ENCODE measurements at places on chromosomes 2 and 18. TPM values are rescaled to one million over a fixed set of nuclear protein-coding genes. Genes with fewer than 3 reads are reported as not detected.
A peak's percentile ranks its signal among the peaks of the same experiment; 100 is the strongest.

- DNase-seq = no peak
Measured at GRCh38 chr2:46531863-46532262, 52.5 kb downstream of the TMEM247 start.

DNA sequence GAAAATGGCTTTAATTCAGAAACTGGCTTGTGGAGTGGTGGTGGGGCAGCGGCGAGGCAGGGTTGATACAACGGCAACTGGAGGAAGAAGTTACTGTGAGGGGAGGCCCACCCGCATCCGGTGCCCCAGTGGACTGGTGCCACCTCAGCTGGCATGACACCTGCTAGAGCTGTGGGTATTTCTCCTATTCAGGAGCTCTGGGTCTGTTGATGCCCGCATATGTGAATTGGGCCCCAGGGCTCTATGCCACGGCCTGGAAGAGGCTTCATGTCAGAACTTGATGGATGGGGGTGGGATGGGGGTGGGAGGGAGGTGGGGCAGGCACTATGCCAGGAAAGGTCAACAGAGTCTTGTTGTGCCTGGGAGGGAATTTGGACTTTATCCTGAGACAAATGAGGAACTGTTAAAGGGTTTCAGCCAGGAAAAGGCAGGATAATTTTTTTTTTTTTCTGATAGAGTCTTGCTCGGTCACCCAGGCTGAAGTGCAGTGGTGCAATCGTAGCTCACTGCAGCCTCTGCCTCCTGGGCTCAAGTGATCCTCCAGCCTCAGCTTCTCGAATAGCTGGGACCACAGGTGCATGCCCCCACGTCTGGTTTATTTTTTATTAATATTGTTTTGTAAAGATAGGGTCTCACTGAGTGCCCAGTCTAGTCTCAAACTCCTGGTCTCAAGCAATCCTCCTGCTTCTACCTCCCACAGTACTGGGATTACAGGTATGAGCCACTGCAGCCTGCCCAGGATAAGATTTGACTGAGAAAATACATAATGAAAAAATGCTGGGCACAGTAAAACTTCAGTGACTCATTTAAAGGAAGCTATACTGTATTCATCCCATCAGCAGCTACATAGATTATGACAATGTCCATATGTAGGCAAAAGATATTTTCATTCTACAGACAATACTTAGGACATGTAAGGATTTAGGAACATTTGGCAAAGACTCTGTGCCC is 52.6 kb downstream of the SH2D6 start:
- DNase-seq = no peak

- no peak for DNase-seq
Measured at GRCh38 chr18:55743736-55744135, 155.7 kb upstream of the TCF4 start.

DNA sequence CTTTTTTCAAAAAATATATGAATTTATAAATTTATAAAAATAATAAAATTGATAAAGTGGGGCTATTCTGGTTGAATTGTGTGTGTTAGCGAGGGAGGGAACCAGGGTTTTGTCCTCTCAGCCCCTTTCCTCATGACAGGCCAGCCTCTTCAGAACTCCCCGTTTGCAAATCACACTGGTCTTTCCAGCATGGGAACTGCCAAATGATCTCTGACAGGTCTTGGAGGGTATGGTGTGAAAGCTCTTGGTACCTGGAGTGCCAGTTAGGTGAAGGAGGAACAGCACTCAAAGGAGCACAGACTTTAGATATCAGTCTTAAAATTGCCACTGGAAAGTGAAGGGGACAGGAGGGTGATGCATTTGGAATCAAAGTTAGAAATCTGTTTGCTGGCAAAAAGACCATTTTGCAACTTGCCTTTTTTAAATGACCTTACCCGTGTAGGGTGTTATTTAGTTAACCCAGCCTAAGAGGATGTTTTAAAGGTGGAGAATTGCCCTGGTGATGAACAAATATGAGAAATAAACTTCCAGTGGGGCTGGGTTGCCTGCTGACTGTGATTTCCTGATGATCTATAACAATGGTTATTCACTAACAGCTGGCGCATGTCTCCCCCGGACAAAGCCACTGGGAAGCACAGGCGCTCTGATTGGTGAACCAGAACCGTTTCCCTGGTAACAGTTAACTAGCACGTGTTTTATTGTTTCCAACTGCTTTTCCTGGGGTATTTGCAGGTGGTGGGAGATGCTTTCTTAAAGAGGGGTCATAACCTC is 85.3 kb upstream of the EFEMP1 start:
- peak; percentile 99 for DNase-seq

GRCh38 chr2:61704364-61704763 is 149.5 kb downstream of the FAM161A start:
- no peak for DNase-seq

DNA sequence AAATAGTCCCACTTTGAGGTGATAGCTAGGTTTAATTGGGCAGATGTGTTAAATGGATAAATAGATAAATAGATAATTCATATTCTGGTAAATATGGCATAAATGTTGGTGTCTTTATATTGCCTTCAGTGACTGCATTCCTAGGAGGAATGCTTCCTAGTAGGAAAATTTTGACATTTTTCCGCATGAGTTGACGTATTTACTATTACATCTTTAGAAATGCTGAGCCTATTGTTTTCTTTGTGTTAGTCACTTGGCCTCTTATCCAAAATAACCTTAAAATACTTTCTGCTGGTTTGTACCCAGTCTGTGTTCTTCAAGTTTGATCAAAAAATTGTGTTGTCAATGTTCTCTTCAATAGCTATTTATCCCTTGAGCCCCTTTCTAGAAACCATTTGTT is 495.6 kb upstream of the ZEB2 start:
- DNase-seq = no peak

GRCh38 chr2:205409411-205409810 is 272.9 kb upstream of the NRP2 start:
- DNase-seq = no peak

DNA sequence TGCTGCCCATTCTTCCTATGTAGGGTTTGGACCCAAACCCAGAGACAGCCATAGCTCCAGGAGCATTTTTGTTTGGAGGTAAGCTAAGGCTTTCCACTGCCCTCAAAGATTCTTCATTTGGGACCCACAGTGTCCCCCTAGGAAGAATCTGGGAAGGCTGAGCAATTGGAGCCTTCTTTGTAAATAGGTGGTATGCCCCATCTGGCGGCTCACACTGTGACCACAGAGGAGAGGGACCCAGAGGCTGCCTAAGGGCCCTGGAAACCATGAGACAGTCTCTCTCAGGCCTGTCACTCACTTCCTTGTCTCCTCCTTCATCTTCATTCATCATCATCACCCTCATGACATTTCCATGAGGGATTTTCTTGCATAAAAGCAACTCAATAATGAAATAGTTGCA is 215.4 kb upstream of the OSR1 start:
- no peak for DNase-seq

DNA sequence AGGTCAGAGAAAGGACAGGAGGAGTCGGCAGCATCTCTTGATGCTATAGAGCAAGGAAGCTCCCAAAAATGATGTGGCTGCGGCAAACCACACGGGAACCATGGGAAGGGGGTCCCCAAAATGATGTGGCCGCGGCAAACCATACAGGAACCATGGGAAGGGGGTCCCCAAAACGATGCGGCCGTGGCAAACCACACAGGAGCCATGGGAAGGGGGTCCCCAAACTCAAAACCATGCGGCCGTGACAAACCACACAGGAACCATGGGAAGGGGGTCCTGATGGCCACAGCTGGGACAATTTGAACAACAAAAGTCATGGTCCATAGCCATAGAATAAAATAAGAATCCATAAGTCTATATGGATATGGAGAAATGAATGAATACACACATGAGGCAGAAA is 58.4 kb upstream of the GLI2 start:
- DNase-seq = no peak

- DNase-seq = no peak
Measured at GRCh38 chr18:35497027-35497369, 762 bp downstream of the INO80C start.

- DNase-seq = no peak
Measured at GRCh38 chr18:31155498-31155897, 7.2 kb downstream of the DSC1 start.

DNA sequence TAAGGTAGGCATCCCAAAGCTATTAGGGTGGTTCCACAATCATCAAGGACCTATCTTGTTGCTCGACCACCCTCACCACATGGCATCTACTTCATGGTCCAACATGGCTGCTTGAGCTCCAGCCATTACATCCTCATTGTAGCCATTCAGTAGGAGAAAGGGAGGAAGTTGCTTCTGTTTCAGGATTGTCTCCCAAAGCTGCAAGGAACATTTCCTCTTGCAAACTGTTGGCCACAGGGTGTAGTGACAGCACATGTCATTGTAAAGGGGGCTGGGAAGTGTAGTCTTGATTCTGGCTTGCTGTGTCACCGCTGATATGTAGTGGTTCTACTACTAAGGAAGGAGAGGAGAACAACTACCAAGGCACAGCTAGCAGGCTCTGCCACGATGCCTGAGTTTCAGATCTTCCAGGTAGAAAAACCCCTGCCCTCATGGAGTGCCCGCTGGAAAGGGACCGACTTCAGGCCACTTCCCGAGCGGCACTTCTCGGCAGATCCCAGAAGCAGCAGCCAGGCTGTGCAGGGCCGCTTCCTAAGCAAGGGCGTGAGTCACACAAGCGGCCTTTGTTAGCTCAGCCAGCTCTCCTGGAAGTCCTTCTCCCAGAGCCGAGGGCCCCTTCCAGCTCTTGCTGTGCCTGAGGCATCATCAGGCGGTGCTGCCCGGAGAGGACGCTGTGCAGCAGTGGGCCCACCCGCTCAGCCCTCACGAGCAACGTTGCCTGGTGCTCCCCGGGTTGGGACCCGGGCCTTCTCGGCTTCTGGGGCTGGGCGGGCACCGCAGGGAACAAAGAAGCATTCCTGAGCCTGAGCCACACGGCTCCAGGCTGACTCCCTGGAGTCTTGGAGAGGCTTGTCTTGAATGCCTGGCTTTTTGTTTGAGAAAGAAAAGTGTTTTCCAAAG is 58.2 kb downstream of the HS6ST1 start:
- peak; percentile 66 for DNase-seq

- no peak for DNase-seq
Measured at GRCh38 chr18:34976123-34976522, 65.1 kb upstream of the MAPRE2 start.

GRCh38 chr18:55228191-55228590 is 268.9 kb upstream of the CCDC68 start:
- DNase-seq = no peak

DNA sequence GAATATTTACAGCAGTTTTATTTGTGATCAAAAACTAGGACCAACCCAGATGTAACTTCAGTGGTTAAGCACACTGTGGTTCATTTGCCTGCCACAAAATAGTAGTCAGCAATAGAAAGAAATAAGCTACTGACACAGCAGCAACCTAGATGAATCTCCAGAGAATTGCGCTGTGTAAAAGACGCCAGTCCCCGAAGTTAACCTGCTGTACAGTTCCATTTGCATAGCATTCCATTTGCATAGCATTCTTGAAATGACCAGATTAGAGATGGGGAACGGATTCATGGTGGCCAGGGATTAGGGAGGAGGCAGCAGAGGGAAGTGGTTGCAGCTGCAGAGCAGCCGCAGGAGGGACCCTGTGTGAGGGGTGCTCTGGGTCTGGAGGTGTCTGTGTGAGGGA is 39.3 kb upstream of the NFATC1 start:
- no peak for DNase-seq

- no peak for DNase-seq
Measured at GRCh38 chr2:3754280-3754679, 50.9 kb downstream of the DCDC2C start.

- DNase-seq = no peak
Measured at GRCh38 chr2:48900321-48901014, 144.9 kb upstream of the LHCGR start.

GRCh38 chr2:122100756-122101155 is 345.3 kb downstream of the TSN start:
- no peak for DNase-seq

The PRSS56 gene
- not detected for total RNA-seq

The SERPINB10 gene
- not detected for total RNA-seq

The HAAO gene
- 0.18 TPM for total RNA-seq

The RAB12 gene
- total RNA-seq = 81.9 TPM

The TDRD15 gene
- total RNA-seq = not detected

The FAHD2B gene
- 3.6 TPM for total RNA-seq

The DCDC2C gene
- not detected for total RNA-seq

The CDH2 gene
- total RNA-seq = 36.5 TPM

All from pulmonary artery endothelial cell (primary cell).